ENCODE measurements at places on chromosomes 2 and 18.

DNA sequence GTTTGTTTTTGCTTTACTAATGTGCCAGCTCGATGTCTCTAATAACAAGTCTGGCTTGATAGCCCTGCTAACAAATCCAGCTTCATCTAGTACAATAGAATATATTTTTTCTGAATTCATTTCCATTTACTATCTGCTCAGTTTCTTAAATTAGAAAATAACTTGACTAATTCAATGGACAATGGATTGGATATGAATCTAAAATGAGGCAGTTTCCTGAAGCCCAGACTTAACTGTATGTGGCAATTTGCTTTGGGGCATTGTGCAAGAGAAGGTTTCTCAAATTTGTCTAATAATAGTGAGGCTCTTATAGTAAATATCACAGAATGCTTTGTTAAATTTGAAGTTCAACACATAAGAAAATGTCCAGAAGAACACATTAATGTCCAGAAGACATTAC, 25.8 kb downstream of the CALCRL start:
- DNase-seq, result no peak

DNA sequence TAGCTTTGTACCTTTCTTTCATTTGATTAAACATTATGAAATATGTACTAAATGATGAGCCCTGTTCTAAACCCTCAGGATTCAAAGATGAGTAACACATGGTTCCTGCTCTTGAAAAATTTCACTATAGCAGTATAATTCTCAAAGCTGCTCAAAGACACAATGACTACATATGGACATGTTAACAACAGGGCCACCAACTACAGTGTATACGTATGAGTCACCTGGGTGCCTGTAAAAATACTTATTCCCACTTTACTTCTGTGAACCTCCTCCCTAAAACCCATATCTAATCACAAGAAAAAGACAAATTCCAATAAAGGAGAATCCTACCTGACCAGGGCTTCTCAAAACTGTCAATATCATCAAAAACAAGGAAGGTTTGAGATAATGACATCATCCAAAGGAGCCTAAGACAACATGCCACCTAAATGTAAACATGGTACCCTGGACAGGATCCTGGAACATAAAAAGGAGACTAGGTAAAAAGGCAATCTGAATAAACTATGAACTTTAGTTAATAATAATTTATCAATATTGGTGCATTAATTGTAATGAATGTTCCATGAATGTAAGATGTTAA, 84.7 kb downstream of the FAM161A start:
- no peak for DNase-seq

DNA sequence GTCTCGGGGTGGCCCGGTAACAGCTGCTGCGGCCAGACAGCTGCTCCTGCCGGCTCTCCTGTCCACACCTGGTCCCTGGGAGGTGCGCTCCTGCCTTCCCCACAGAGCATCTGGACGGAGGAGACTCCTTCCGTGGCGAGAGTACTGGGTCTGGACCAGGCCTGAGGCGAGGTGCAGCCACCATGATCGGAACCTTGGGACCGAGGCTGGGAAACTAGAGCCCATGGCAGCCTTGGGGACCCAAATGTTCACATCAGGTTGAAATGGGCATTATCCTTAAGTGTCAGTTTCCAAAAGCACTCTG, 628 bp downstream of the GIGYF2 start:
- DNase-seq, result no peak

DNA sequence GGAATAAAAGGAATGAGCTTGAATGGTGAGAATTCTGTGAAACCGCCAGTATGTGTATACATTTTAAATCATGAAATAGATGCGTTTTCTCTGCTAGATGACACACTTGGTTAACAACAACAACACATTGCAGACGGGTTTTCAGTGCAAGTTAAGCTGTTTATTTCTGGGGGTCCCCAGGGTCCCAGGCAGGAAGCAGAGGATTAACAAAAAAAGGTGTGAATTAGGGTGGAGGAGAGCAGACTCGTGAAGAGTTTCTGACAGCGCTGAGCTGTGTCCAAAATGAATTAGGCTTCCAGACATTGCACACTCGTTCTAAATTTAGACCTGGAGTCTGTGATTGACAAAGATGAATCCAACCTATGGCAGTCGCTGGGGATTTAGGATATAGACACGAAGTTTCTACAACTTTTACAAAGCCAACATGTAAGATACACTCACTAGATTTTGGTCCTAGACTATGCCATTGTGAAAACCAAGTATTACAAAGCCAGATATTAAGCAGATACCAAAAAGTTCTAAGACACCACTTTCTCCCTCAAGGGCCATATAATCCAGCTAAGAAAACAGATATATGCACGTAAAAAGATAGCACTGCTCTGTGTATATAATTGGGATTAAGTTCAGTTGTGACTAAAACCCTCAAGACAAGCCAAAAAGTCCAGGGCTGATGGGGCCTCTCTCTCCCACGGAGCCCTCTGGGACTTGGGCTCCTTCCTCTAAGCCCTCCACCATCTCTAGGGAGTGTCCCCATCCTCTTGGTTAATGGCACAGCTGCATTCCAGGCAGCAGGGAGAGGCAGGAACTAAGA, 120.2 kb downstream of the ACAA2 start:
- DNase-seq, result no peak

DNA sequence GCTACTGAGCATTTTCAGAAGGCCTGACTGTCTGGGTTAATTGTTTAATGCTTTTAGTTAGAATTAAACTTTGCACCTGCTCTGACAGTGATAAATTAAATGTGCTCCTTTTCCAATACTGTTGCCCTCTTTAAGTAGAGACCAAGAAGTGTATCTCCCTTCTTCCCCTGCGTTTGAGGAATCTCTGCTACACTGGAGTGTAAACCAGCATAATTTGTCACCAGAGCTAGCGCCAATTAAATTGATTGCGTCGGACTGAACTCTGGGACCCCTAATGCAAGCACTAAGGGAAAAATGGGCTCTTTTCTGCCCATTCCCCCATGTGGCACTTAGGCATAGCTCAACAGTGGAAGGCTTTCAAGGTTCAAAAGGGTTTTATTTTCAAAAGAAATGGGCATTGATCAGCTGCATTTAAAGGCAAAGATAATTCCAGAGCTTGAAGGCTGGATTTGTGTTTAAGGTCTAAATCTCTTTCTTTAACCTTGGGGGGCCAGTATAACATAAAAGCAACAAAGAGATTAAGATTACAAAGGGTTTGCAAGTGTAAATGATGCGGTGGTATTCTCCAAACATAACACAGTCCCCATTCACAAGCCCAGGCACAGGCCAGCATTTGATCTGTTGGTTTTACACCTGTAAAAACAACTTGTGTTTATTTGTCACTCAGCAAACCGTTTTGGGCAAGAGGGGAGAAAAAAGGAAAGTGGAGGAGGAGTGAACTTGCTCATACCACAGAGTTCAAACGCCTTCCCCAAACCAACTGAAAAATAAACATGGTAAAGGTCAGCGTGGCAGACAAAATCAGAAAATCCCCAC, 427.6 kb downstream of the BCL11A start:
- DNase-seq, result no peak

DNA sequence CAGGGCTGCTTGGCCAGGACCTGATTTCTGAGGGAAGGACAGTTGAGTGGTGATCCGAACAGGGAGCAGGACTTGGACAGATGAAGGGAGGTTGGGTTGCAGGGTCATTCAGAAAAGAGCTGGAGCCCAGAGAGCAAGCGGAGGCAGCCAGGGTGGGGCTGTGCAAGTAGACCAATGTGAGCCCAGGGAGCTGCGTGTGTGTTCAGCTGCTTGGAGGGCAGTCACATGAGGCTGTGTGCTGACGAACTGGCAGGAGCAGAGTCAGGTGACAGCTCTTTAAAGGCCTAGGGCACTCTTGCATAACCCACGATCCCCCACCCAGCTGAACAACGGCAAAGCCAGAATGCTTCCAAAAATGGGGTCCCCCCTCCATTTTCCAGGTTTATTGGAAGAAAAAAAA, 4.6 kb upstream of the MLPH start:
- DNase-seq, result no peak

GRCh38 chr18:3619746-3620145, 169.8 kb downstream of the TGIF1 start:
- no peak for DNase-seq

DNA sequence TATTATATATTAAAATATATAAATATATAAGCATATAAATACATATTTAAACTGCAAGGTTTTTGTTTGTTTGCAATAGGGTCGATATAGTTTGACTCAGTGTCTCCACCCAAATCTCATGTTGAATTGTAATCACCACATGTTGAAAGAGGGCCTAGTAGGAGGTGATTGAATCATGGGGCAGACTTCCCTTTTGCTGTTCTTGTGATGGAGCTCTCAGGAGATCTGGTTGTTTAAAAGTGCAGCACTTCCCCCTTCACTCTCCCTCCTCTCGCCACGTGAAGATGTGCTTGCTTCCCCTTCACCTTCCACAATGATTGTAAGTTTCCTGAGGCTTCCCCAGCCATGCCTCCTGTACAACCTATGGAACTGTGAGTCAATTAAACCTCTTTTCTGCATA, 2137.3 kb upstream of the CELF4 start:
- no peak for DNase-seq

Measured in stimulated activated CD8-positive, alpha-beta memory T cell treated with anti-CD3 and anti-CD28 coated beads, Interleukin-4, amount 100 ng/mL, for 4 hours (primary cell).